ENCODE measurements at places on chromosomes 3 and 15.

DNA sequence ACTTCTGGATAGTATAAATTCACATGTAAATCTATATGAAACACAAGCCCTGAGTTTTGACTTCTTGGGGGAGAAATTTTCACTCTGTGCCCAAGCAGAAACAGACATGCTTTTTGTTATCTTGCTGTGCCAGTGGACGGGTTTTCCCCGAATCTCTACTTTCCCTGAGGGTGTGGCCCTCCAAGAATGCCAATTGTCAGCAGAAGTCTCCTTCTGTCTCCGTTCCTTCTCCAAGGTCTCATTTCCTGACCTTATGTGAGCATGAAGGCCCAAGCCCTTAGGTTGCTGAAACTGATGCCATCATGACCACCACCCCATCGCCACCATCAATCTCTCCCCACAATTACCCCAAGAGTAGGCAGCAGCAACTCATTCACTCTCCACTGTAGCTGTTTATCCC lies 253.8 kb downstream of the XXYLT1 start:
- no peak for DNase-seq

- DNase-seq: no peak
Observed at GRCh38 chr3:69746119-69746518, 6.9 kb downstream of the MITF start.

DNA sequence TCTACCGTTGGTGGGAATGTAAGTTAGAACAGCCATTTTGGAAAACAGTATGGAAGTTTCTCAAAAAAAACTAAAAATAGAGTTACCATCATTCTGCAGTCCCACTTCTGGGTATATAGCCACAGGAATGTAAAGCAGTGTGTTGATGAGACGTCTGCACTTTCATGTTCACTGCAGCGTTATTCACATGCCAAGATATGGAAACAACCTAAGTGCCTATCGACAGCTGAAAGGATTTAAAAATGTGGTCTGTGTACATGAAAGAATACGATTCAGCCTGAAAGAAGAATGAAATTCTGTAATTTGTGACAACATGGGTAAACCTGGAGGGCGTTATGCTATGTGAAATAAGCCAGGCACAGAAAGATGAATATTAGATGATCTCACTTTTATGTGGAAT lies 157.7 kb downstream of the THSD4 start:
- no peak for DNase-seq

DNA sequence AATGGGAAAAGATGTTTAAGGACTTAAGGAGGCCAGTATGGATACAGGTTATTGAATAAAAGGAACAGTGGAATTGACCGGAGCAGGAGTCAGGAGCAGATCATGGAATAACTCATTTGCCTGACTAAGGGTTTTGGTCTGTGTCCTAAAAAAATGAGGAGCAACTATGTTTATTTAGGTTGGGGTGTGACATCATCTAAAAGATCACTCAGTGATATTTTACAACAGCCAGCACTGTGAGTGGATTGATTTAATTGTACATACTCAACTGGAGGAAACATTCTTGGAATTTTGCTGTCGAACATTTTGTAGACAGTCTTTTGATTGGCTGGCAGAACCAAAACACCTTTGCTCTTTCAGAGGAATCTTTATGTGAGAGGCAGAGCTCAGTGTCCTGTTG lies 348.6 kb upstream of the CDIN1 start:
- no peak for DNase-seq

DNA sequence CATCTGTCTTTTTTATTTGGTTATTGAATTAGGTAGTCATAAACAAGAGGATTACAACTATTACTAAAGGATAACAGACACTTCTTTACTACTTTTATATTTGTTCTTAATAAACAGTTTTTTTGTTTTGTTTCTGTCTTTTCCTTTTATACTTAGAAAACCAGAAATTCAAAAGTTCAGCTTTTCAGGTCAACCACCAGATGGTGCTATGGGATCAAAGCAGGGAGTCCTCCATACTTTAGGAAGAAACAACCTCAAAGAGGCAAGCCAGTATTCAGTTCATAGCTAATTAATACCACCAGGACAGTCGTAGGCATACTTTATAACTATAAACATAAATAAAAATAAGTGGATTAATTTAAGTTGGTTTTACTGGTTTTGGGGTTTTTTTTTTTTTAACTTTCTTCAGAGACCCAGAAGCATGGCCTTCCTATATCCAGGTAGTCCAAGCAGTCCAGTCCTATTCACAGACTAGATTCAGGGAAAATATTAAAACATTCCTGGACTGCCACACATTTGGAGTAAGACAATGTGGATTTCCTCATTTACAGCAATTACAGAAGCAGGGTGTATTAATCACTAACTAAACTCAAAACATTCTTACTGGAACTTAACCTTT lies 16.0 kb upstream of the EID1 start:
- DNase-seq: peak; percentile 68
